ENCODE measurements at places on chromosomes 12 and 14. TPM values are rescaled to one million over a fixed set of nuclear protein-coding genes. Genes with fewer than 3 reads are reported as not detected.

DNA sequence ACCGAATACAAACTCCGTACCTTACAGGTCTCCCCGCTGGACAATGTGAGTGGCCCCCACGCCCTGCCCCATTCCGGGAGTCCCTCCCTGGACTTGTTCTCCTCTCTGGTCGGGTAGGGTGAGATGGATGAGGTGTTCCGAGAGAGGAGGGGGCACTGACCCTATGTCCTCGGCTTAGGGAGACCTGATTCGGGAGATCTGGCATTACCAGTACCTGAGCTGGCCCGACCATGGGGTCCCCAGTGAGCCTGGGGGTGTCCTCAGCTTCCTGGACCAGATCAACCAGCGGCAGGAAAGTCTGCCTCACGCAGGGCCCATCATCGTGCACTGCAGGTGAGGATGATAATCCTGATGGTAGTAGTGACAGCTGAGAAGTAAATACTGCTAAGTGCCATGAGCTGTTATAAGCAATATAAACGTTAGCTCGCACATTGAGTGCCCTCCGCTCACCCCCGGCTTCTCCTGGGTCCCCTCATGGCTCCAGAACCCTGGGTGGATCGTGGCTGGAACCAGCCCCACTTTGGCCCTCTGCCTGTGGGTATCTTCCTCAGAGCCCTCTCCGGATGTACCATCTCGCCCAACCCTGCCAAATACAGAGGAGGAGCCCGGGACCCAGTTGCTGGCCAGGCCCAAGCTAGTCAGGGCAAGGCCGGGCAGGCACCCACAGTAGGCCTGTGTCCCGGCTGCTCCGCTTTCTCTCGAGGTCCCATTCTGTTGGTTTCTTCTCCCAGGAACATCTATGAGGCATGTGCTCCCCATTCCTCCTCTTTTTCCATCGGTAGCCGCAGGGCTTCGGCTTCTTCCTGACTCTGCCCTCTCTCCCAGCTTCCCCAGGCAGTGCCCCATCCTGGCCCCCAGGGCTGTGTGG is 6.8 kb downstream of the PTPN6 start:
- H3K4me1 ChIP-seq: peaks cover 100% of the 10 kb centered on the region
- peak; percentile 41 for DNase-seq
- no peaks in the 10 kb centered on the region for H3K27me3 ChIP-seq
- peak overlapping the region; percentile 96 for H3K27ac ChIP-seq
- H3K36me3 ChIP-seq: peaks cover 71% of the 10 kb centered on the region

DNA sequence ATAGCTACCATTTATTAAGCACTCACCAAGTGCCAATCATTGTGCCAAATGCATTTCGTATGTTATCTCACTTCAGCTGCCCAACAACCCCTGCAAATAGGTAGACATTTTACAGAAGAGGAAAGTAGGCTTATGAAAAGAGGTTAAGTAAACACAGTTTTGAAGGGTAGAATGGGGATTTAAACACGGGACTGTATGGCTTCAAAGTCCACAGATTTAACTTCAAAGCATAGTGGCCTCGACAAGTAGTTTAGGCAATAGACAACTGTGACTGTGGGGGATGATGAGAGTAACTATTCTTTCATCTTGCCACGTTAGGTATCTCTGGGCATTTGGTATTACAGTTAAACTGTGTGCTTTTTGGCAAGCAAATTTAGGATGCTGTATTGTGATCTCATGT is 266.8 kb upstream of the SRRM4 start:
- no peak for DNase-seq
- H3K4me1 ChIP-seq: no peaks in the 10 kb centered on the region
- no peak overlapping the region for H3K4me3 ChIP-seq
- H3K27me3 ChIP-seq: no peaks in the 10 kb centered on the region
- H3K36me3 ChIP-seq: no peaks in the 10 kb centered on the region

DNA sequence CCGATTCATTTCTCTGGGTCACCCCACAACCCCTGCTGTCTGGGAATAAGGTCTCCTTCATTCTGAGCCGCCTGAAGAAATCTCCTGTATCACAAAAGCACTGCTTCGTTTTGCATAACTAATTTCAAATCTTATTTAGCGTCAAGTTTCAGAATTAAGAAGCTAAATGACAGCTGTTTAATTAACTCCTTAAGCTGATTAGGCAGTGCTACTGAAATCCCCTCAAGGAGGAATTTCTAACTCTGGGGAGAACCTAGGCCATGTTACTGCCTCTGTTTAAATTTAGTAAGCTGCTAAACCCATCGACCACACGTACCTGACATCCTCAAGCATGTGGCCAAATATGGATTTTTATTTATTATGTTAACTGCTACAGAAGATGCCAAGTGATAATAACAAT is 373.6 kb downstream of the GLT1D1 start:
- H3K36me3 ChIP-seq: no peaks in the 10 kb centered on the region
- H3K27ac ChIP-seq: no peak overlapping the region
- H3K4me1 ChIP-seq: no peaks in the 10 kb centered on the region
- no peaks in the 10 kb centered on the region for H3K27me3 ChIP-seq

DNA sequence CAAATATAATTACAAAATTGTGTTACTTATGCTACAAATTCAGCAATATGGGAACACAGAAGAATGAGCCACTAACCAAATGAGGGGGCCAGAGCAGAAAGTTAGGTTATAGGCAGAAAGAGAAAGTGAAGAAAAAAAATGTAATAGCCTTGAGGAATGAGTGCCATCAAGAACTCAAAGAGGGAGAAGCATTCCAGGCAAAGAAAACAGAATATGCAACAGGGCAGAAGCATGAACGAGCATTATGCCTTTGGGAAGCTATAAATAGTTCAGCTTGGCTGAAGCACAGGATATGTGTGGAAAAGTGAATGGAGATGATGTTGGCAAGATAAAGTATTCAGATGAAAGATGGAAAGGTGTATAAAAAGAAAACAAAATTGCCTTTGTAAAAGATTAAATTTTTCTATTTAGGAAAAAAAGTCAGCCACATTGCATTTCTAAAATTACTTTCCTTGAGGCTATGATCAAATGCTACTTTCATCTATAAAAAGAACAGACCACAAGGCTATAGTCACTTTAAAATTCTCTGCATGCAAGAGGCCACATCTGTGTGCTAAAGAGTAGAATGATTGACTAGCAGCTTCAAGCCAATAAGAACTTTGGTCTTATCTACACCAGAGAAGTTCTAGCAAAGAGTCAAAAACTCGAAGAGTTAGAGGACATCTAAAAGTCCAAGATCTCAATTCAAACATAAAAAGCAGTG is 193.6 kb upstream of the GARIN6 start:
- no peaks in the 10 kb centered on the region for H3K4me1 ChIP-seq
- H3K27me3 ChIP-seq: no peaks in the 10 kb centered on the region
- no peak overlapping the region for H3K4me3 ChIP-seq
- no peaks in the 10 kb centered on the region for H3K36me3 ChIP-seq
- no peak overlapping the region for H3K27ac ChIP-seq
- no peak for DNase-seq

The TMEM229B gene
- 28.3 TPM for total RNA-seq

DNA sequence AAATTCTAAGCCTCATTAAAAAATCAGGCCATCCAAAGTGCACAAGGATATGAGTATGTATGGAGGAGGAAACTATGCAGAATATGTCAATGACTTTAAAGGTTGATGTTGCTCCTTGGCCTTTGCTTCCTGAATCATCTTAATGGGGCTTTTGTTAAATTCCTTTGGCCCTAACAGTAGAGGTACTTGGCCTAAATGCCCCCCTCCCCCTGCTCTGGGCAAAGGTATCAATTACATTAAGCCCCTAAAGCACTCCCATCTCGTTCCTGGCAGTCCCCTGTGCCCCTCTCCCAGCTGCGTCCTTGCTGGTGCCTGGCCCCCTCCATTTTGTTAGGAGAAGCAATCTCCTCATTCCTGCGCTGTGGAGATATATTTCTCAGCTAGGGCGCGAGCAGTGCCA is 4.8 kb downstream of the COPZ1 start:
- no peaks in the 10 kb centered on the region for H3K27me3 ChIP-seq
- no peak overlapping the region for H3K4me3 ChIP-seq
- H3K4me1 ChIP-seq: peaks cover 28% of the 10 kb centered on the region
- H3K36me3 ChIP-seq: no peaks in the 10 kb centered on the region
- H3K27ac ChIP-seq: no peak overlapping the region
- DNase-seq: no peak

GRCh38 chr14:105765893-105766614 is 239.7 kb downstream of the TMEM121 start:
- H3K27me3 ChIP-seq: no peaks in the 10 kb centered on the region
- H3K4me3 ChIP-seq: no peak overlapping the region
- H3K4me1 ChIP-seq: no peaks in the 10 kb centered on the region
- no peaks in the 10 kb centered on the region for H3K36me3 ChIP-seq
- no peak overlapping the region for H3K27ac ChIP-seq
- DNase-seq: no peak

GRCh38 chr14:22390195-22390594 is 198.8 kb downstream of the DAD1 start:
- no peak for DNase-seq
- no peak overlapping the region for H3K4me3 ChIP-seq
- no peak overlapping the region for H3K27ac ChIP-seq
- H3K27me3 ChIP-seq: no peaks in the 10 kb centered on the region

- H3K27me3 ChIP-seq: no peaks in the 10 kb centered on the region
- H3K27ac ChIP-seq: peak overlapping the region; percentile 22
- H3K4me1 ChIP-seq: peaks cover 95% of the 10 kb centered on the region
- H3K36me3 ChIP-seq: peaks cover 10% of the 10 kb centered on the region
- DNase-seq: no peak
Observed at GRCh38 chr14:22471545-22472121, 117.4 kb downstream of the DAD1 start.

DNA sequence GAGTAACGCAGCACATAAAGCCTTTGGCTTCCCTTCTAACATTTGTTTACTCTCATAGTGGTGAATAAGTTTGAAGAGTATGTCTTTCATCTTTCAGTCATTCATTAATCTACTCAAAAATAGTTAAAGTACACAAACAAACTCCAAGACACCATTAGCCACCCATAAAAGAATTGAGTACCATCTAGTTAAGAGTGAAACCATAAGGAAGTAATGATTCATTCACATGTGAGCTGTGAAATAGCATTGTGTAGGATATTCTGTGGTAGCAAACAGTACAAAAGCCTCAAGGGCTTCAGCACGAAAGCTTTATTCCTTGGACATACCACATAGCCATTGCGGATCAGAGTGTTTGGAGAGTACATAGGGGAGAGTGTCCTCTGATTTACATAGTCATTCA is 13.9 kb downstream of the SYT1 start:
- no peak for DNase-seq
- no peaks in the 10 kb centered on the region for H3K4me1 ChIP-seq
- no peak overlapping the region for H3K27ac ChIP-seq
- no peaks in the 10 kb centered on the region for H3K27me3 ChIP-seq

- no peak for DNase-seq
- H3K27me3 ChIP-seq: no peaks in the 10 kb centered on the region
- H3K4me3 ChIP-seq: no peak overlapping the region
- H3K4me1 ChIP-seq: no peaks in the 10 kb centered on the region
- H3K27ac ChIP-seq: no peak overlapping the region
Observed at GRCh38 chr12:56243731-56244181, 13.9 kb downstream of the SLC39A5 start.

GRCh38 chr14:68444449-68445168 is 348.3 kb downstream of the ZFP36L1 start:
- no peak overlapping the region for H3K4me3 ChIP-seq
- H3K27ac ChIP-seq: no peak overlapping the region
- H3K36me3 ChIP-seq: no peaks in the 10 kb centered on the region
- no peaks in the 10 kb centered on the region for H3K4me1 ChIP-seq

DNA sequence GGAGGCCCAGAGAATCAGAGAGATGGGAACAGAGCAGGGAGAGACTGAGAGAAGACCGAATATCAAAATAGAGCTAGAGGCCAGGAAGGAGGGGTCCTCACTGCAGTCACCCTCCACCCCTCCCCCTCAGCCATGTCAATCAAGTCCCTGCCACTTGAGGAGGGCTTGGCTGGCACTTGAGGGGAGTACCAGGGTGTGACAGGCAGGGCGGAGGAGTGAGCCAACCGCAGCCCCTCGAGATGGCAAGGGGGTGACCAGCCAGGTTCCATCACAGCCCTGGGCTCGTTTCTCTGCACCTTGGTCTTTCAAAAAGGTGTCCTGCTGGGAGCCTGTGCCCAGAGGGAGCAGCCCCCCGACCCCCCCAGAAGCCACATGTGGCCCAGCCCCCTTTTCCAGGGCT is 4.2 kb downstream of the AQP5 start:
- H3K4me3 ChIP-seq: no peak overlapping the region
- H3K4me1 ChIP-seq: peaks cover 16% of the 10 kb centered on the region
- peak; percentile 13 for DNase-seq
- no peaks in the 10 kb centered on the region for H3K36me3 ChIP-seq
- H3K27ac ChIP-seq: no peak overlapping the region
- H3K27me3 ChIP-seq: peaks cover 9% of the 10 kb centered on the region

- peaks cover 9% of the 10 kb centered on the region for H3K4me1 ChIP-seq
- H3K27me3 ChIP-seq: no peaks in the 10 kb centered on the region
- DNase-seq: no peak
- H3K36me3 ChIP-seq: no peaks in the 10 kb centered on the region
- no peak overlapping the region for H3K4me3 ChIP-seq
Observed at GRCh38 chr12:131221061-131221956, 267.6 kb downstream of the ADGRD1 start.

GRCh38 chr12:130158754-130159059 is 3.6 kb upstream of the FZD10 start:
- H3K4me3 ChIP-seq: no peak overlapping the region
- no peak for DNase-seq
- no peak overlapping the region for H3K27ac ChIP-seq
- peaks cover 21% of the 10 kb centered on the region for H3K27me3 ChIP-seq

The DHRS4 gene
- 9.9 TPM for total RNA-seq

The PPP2R5E gene
- total RNA-seq: 57.4 TPM

The TCL1B gene
- total RNA-seq: not detected

DNA sequence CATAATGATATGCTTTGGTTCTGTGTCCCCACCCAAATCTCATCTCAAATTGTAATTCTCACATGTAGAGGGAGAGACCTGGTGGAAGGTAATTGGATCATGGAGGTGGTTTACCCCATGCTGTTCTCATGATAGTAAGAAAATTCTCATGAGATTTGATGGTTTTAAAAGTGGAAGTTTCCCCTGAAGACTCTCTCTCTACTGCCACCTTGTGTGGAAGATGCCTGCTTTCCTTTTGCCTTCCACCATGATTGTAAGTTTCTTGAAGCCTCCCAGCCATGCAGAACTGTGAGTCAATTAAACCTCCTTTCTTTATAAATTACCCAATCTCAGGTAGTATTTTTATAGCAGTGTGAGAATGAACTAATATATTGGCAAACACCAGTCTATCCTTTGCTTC is 260.4 kb upstream of the PPFIA2 start:
- H3K36me3 ChIP-seq: no peaks in the 10 kb centered on the region
- H3K27ac ChIP-seq: no peak overlapping the region
- H3K4me1 ChIP-seq: no peaks in the 10 kb centered on the region
- no peak overlapping the region for H3K4me3 ChIP-seq
- DNase-seq: peak; percentile 31

GRCh38 chr12:66697404-66697803 is 18.5 kb upstream of the GRIP1 start:
- H3K4me3 ChIP-seq: no peak overlapping the region
- peaks cover 3% of the 10 kb centered on the region for H3K4me1 ChIP-seq
- H3K27ac ChIP-seq: no peak overlapping the region
- DNase-seq: no peak
- H3K36me3 ChIP-seq: no peaks in the 10 kb centered on the region

DNA sequence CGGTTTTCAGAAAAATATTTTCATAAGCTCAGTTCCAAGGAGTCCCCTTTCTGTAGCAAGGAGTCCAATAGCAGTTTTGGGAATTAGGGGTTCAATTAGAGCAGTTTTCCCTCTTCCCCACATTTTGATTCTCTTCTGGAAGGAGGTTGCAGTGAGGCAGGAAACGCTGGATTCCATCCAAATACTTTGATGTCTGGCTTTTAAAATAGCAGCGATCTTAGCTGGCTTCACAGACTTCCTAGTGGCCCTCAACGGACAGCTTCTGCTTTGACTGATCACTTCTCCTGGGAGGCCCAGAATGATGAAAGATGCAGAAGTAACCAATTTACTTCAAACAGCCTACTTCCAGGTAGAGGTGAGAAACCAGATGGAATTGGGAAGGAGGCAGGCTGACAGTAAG is 63.1 kb downstream of the C12orf75 start:
- no peaks in the 10 kb centered on the region for H3K27me3 ChIP-seq
- no peaks in the 10 kb centered on the region for H3K4me1 ChIP-seq
- H3K36me3 ChIP-seq: no peaks in the 10 kb centered on the region

Data from natural killer cell (primary cell).